ENCODE measurements at places on chromosomes 7 and 10. TPM values are rescaled to one million over a fixed set of nuclear protein-coding genes. Genes with fewer than 3 reads are reported as not detected.

The HOXA6 gene
- 4.3 TPM for total RNA-seq

The OR2A7 gene
- 0.22 TPM for total RNA-seq

The NAT16 gene
- total RNA-seq, result not detected

The OGDHL gene
- total RNA-seq, result 0.14 TPM

The FRG2B gene
- not detected for total RNA-seq

The ZNF32 gene
- 18.8 TPM for total RNA-seq

The BTRC gene
- total RNA-seq, result 13.7 TPM

The ATP6V0A4 gene
- total RNA-seq, result 0.14 TPM

The IFIT1B gene
- total RNA-seq, result not detected

The SNCG gene
- total RNA-seq, result 3.9 TPM

The FAM107B gene
- total RNA-seq, result 53.1 TPM

The PLAC9 gene
- 0.29 TPM for total RNA-seq

The CRHR2 gene
- total RNA-seq, result not detected

The METTL27 gene
- 2.4 TPM for total RNA-seq

The CALHM3 gene
- total RNA-seq, result not detected

The CHST3 gene
- 26.8 TPM for total RNA-seq

The MINDY4 gene
- 18.3 TPM for total RNA-seq

The SSC4D gene
- 0.66 TPM for total RNA-seq

The TRIM50 gene
- total RNA-seq, result not detected

The PSD gene
- 2.3 TPM for total RNA-seq

The UNCX gene
- not detected for total RNA-seq

The TACC2 gene
- total RNA-seq, result 6.8 TPM

The EVX1 gene
- not detected for total RNA-seq

The STEAP1B gene
- 2.2 TPM for total RNA-seq

The ITIH5 gene
- under 0.01 TPM for total RNA-seq

The EN2 gene
- total RNA-seq, result not detected

The SAMD9 gene
- total RNA-seq, result 35.1 TPM

The FOXI2 gene
- total RNA-seq, result not detected

The TMEM273 gene
- total RNA-seq, result not detected

The HABP2 gene
- not detected for total RNA-seq

The TRUB1 gene
- total RNA-seq, result 20.4 TPM

The SORCS3 gene
- not detected for total RNA-seq

The CPEB3 gene
- total RNA-seq, result 0.86 TPM

The OPN1SW gene
- not detected for total RNA-seq

The SMO gene
- 4.2 TPM for total RNA-seq

The TWIST1 gene
- total RNA-seq, result 34.4 TPM

The CCDC172 gene
- not detected for total RNA-seq

The ANXA8 gene
- total RNA-seq, result 18.6 TPM

The DDX21 gene
- 75.5 TPM for total RNA-seq

The IFIT2 gene
- total RNA-seq, result 2.7 TPM

The COL1A2 gene
- 2,752 TPM for total RNA-seq

The GNAI1 gene
- total RNA-seq, result 47.2 TPM

The RNF148 gene
- 1.5 TPM for total RNA-seq

The WDR86 gene
- 3.1 TPM for total RNA-seq

The AHCYL2 gene
- 7.3 TPM for total RNA-seq

The RBM17 gene
- 32.6 TPM for total RNA-seq

The GHITM gene
- total RNA-seq, result 153 TPM

The PILRA gene
- not detected for total RNA-seq

The FBH1 gene
- 109 TPM for total RNA-seq

The CPED1 gene
- total RNA-seq, result 143 TPM

The NPFFR1 gene
- not detected for total RNA-seq

The NODAL gene
- not detected for total RNA-seq

The MTPN gene
- total RNA-seq, result 74.8 TPM
